ENCODE measurements at places on chromosomes 7 and 10.

- DNase-seq: no peak
Measured at GRCh38 chr7:2688409-2689342, 674 bp downstream of the AMZ1 start.

DNA sequence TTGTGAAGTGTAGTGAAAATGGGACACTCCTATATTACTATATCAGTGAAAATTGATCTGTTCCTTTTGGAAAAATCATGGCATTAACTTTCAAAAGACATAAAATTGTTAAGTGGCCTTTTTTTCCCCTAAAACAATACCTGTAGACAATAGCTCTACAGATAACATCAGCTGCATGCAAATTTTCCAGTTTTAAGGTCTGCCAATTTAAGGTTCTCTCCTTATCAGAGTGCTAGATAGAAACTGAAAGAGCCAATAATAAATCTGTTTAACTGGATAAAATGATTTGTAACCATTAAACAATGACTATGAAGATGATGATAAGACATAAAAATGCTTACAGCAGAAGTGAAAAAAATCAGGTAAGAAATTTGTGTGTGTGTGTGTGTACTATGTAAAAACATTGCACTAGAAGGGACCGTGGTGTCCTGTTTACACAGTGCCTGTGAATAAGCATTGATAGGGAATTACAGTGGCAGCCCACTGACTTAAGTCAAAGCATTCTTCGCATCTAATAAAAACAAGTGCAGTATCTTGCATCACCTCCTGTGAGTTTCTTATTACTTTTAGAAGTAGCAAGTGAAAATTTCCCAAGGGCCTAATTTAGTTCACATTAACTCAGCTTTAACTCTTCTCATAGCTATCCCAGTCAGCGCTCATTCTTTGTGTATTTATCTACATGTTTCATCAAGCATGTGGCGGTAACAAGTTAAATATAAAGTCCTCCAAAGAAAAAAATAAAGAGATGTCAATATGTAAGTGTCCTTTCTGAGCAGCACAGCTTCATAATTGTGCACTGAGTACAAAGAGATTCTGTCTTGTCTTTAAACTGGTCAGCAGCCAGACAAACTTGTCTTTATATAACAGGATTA is 261.9 kb downstream of the ARL4A start:
- DNase-seq: no peak

DNA sequence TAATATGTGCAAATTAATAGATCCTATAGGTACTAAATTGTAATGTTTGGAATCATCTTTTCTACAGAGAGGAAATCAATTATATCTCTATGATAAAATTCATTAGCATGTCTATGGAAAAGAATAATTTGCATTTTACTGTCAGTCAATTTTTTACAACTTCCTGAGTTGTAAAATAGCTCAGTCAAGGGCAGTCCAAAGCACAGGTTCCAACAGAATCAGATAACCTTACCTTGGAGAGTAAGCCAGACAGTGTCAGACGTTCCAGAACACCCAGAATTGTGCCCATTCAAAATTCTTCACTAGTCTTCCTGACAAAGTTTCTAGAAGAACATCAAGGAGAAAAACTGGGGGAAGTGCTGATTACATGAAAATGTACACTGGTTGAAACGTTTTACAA is 31.1 kb upstream of the IMMP2L start:
- DNase-seq: no peak

GRCh38 chr7:69434398-69434815 is 163.9 kb upstream of the AUTS2 start:
- no peak for DNase-seq

DNA sequence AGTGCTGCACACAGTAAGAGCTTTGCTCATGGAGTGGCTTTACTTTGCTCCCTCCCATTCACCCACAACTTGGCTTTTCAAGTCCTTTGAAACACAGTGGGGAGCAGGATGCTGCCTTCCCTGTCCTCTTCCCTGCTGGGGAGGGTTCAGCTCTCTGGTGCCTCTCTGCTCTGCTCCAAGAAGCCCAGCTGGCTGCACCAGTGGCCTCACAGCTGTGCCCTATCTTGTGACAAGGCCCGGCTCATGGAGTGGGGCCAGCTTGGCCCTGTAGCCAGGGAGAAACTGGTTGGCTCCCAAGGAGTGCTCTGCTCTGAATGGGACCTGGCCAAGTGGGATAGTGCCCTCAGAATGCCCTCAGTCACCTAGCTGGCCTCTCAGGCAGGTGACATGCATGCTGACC is 212.3 kb upstream of the ZMIZ1 start:
- no peak for DNase-seq
